ENCODE measurements at places on chromosomes 5 and 9. TPM values are rescaled to one million over a fixed set of nuclear protein-coding genes. Genes with fewer than 3 reads are reported as not detected.

- no peak for DNase-seq
Measured at GRCh38 chr5:127619908-127620479, 28.9 kb upstream of the CTXN3 start.

- DNase-seq, result no peak
Measured at GRCh38 chr9:91817493-91818224, 132.4 kb downstream of the ROR2 start.

FAM151B gene
- total RNA-seq, result 1.9 TPM

FGD3 gene
- total RNA-seq, result 41.9 TPM

DNA sequence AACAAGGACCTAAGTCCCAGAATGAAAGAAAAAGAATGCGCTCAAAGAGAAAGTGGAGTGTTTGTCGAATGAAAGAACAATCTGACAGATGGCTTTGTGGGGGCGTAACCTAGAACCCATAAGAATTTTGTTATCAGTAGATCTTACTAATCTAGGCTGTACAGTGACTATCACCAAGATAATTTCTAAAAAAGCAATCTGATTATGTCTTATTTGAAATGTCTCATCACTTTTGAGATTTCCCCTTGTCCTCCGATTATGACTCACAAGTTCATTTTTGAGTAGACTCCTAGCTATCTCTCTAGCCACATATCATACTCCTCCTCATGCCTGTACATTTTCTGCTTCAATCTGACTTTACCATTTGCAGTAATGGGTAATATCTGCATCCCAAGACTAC is 135.6 kb upstream of the SMARCA2 start:
- DNase-seq, result no peak

DNA sequence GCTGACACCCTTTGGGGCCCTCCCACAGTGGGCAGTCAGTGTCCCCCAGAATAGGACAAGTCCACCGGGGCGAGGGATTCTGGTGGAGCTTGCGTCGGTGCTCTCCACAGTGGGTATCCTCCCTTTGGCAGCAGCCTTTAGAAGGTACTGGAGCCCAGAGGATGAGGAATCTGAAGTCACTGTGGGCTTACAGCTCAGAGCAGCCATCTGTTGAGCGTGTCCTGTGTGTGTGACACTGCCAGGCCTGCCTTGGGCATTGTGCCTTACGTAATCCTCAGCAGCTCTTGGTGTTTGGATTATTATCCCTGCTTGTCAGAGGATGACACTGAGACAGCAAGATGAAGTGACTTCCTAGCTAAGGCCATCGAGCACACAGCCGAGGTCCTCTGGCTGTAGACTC is 12.6 kb downstream of the URM1 start:
- DNase-seq, result no peak

SEMA4D gene
- total RNA-seq, result 44.7 TPM

IFNA2 gene
- 0.34 TPM for total RNA-seq

- DNase-seq, result no peak
Measured at GRCh38 chr9:137851516-137852267, 25.9 kb upstream of the CACNA1B start.

GRCh38 chr9:95250462-95251221 is 66.9 kb downstream of the FANCC start:
- DNase-seq, result no peak

DNA sequence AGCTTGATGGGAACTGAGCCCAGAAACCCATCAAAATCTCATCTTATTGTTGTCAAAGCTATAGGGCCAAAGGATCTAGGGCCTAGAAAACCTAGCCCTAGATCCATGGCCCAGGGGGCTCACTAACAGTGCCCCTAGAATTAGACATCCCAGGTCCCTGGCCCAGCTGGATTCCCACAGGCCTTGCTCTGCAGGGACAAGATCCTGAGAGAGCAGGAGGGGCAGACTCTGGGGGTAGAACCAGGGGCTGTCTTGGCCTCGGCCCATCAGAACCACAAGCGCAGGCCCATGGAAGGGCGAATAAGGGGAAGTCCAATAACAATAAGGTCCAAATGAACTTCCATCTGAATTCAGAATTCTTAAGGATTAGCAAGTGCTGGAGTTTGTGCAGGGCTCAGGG is 69.6 kb downstream of the IL6ST start:
- DNase-seq, result no peak

DNA sequence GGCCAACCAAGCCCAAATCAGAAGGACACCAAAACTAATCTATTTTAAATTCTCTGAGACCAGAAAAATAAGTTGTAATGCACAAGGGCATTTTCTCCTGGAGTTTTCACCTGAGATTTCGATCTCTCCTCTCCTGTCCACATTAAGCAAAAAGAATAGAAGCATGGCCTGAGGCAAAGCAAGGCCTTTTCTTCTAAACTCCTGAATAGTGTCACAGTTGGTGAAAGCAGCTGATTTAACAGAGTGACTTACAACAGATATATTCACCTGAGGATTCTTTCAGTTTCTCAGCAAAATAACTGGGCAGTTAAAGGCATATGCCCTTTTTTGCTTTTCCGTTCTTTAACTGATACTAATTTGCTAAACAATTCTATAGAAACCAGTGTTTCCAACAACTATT is 547.7 kb downstream of the EFNA5 start:
- DNase-seq, result no peak

GRCh38 chr9:14212077-14212476 is 101.9 kb downstream of the NFIB start:
- no peak for DNase-seq

DNA sequence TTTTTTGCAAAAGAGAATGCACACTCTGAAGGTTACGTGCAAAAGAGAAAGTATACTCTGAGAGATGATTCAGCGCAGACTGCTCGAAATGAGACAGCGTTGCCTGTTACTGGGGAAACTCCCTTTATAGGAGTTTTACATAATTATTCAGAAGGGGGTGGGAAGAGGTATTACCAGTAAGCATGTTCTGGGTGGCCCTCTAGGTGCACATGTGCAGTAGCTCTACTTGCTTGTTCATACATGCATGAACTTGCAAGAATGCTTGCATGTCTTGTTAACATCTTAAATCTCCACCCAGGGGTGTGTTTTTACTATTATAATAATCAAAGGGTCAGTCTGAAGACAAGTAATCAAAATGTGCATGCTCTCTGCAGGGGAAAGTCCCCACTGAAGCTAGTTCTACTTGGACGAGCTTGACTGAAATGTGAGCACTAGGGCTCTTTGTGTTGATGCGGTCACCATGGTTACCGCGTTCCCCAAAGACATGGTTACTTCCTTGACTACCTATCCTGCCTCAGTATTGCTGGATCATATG is 75.5 kb downstream of the SGCD start:
- DNase-seq, result no peak

GRCh38 chr9:92010705-92011536 is 60.9 kb upstream of the ROR2 start:
- DNase-seq, result no peak

- DNase-seq, result no peak
Measured at GRCh38 chr9:16485575-16486321, 384.7 kb downstream of the BNC2 start.

SFXN1 gene
- 87.4 TPM for total RNA-seq

- no peak for DNase-seq
Measured at GRCh38 chr5:157516006-157516405, 56.0 kb downstream of the NIPAL4 start.

GPR21 gene
- total RNA-seq, result 3.7 TPM

PCDHA6 gene
- 15.2 TPM for total RNA-seq

PCDHB9 gene
- total RNA-seq, result 14.5 TPM

- no peak for DNase-seq
Measured at GRCh38 chr5:17678751-17679324, 44.6 kb downstream of the TAF11L14 start.

RPL12 gene
- 1,180 TPM for total RNA-seq

DNA sequence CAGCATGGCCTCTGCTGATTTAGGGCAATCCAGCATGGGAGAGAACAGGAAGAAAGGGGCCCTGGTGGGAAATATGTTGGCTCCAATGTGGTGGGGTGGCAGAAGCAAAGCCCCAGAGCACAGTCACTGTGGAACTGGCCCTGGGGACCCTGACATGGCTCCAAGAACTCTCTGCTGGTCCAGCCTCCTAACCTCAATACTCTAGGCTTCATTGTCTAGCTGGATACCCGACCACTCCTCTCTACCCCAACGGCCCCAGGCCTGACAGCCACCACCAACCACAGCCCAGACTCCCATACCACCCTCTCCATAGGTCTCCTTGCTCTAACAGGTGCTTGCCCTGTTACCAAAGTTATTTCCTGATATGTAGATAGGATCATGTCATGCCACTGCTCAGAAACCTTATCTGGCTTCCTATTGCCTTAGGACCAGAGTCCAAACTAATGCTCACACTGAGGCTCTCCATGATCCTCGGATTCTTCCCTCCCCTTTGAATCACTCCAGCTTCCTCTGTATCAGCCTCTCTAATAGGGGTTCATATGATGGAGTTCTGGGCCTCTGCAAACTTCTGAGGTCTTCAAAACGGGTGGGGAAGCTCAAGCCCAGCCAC is 12.9 kb downstream of the ACSL6 start:
- no peak for DNase-seq

FREM1 gene
- 60.5 TPM for total RNA-seq

GRCh38 chr5:145804701-145805100 is 30.4 kb downstream of the PRELID2 start:
- DNase-seq, result no peak

MTRR gene
- 40.5 TPM for total RNA-seq

DNA sequence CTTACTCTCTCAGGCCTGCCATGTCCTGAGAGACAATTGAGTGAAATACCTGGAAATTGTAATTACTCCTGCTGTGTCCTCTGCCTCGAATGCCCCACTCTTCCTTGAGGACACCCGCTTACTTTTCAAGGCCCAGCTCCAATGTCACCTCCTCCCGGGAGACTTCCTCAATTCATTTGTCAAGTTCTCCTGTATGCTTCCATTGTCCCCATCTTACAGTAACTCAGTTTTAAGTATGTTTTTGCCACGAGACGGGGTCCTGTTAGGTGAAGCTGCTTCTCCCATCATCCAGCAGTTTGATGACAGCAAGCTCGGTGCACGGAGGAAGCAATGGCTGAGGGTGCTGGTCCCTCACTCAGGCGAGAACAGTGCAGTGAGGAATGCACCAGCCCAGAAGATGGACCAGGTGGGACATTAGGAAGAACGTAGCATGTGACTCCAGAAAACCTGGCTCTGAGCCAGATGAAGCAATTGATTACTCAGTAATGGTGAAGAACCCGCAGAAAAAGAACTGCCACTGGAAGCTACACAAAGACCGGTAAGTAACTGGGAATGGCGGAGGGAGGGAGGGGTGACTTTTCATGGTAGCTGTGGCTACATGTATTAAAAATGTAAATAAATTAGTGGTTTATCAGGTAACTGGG is 274.8 kb downstream of the DENND1A start:
- no peak for DNase-seq

DNA sequence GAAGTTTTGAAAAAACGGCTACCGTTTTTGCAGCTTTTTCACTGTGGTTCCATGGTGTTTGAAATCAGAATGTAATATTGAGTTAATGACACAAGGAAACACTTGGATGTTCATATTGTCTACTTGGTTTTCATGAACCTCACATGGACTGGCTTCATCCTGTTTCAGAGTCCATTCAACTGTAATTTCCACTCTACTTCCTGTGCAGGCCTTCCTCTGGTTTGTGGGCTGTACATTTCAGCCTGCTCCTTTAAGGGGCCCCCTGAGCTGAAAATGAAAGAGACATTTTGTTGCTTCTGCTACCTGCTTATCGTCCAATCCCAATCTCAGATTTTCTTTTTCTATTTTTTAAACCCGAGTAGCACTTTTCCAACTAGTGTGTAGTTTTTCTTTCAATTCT is 41.8 kb upstream of the CDKN2B start:
- DNase-seq, result no peak

DNA sequence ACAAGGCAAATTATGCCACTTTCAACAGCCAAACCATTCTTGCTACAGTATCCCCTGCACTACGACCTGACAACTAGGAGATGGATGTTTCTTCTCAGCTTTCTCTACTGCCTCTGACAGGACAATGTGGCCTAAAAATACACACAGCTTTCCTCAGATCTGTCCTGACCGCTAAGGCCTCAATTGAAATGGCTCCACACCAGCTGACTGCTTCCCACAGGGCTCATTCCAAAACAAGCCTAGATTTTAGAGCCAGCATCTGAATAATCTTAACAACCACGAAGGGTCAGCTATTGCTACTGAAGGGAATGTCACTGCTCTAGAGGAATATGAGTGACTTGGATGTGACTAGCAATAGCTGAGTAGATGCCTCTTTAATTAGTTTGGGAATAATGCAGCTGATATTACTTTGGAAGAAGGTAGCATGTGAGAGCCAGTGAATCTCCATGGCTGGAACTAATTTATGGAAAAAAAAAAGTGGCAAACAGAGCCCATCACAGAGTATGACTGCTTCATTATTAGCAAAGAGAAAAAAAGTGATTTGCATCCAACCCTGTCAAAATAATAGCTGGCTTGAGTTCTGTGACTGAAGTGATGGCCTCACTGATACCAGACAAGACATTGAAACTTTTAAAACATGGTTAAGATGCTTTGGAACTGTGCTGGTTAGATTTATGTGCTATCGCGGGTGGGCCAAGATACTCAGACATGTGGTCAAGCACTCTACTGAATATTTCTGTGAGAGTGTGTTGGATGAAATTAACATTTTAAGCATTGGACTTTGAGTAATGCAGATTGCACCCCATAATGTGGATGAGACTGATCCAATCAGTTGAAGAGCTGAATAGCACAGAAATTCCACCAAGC is 450.2 kb downstream of the NR2F1-AS1 start:
- no peak for DNase-seq

PCDHGA1 gene
- 0.22 TPM for total RNA-seq

GRCh38 chr5:172846249-172846648 is 12.2 kb downstream of the ERGIC1 start:
- DNase-seq, result no peak

TNFAIP8 gene
- 26.5 TPM for total RNA-seq

DNA sequence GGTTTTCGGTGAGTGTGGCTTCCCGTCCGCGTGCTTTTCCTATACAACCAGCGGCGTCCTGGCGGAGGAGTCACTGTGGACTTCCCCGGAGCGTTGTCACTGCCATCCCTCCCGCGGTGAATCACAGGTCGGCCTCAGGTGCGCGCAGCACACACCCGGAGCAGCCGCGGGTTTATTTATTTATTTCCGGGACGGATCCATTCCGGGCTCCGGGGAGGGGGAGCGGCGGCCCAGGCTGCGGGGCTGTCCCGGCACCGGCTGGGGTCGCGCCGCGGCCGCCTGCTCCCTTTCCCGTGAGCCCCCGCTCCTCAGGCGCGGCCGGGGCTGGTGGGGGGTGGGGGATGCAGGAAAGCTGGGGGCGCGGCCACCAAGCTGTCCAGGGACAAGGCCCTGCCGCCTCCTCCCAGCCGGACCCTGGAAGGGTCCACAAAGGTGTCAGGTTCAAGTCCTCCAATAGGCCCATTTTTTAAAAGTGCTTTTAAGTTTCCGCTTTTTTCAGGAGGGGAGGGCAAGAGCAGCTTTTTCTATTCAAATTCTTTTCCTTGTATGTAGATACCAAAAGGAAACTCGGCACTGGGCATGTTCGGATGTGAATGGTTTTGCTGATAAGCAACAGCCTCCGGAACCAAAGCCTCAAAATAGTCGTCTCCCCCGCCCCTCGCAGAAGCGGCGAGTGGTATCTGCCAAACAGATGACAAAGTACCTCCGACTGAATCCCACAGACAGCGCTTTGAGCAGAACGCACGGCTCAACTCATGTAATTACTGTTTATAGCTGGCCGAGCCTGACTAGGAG is 192.5 kb downstream of the CD180 start:
- DNase-seq, result peak; percentile 73

GRCh38 chr9:36677611-36678010 is 104.9 kb downstream of the MELK start:
- DNase-seq, result no peak

Measured in mesothelial cell of epicardium (in vitro differentiated cells).